ENCODE measurements at places on chromosomes 11 and 22.

DNA sequence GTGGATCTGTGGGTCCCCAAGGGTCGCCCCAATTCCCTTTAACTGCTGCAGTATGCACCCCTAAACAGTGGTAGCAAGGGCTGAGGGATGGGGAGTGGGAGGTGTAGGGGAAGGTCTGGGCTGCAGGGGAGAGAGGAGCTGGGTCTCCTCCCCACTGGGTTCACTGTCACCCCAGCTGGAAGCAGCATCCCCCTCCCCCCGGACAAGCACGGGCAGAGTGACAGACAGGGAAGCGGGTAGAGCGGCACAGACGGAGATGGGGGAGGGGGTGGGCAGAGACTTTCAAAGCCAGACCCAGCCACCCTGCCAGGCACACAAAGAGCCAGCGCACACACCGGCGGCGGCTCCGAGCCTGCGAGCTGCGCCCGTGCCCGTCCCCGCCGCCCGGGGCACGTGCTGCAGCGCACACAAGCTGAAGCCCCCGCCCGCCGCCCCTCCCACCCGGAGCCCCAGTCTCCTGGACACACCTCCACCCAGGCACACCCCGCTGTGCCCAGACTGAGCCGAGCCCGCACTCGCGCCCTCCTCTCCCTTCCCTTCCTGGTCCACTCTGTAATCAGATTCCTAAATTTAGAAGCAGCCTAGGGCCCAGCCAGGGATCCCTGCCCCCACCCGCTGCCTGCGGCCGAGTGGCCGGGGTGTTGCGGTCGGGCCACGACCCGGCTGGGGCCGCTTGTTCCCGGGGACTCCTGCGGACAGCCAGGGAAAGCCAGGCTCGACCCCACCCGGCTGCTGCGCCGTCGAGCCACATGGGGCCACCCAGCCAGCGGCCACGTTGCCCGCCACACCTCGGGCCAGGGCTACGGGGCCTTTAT is 935 bp upstream of the RCOR2 start:
- DNase-seq = peak; percentile 40

GRCh38 chr11:23851216-23851615 is 645.6 kb upstream of the LUZP2 start:
- DNase-seq = no peak

GRCh38 chr22:49632199-49633009 is 195.3 kb downstream of the BRD1 start:
- no peak for DNase-seq

DNA sequence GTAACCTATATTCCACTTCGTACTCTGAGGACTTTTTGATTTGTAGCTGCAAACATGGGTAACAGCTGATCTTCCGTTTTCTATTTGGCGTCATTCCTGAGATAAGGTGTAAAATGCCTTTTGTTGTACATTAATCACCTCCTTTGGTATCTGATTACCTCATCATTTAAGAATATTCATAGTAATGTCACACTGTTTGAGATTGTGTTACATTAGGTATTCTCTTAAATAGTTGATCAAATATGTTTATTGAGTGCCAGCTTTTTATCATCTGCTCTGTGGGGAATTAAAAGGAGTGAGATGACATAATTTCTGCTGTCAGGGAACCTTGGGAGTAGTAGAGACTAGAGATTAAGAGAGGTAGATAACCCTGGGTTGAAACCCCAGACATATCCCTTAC is 5.9 kb downstream of the NCAM1 start:
- no peak for DNase-seq

GRCh38 chr11:92266806-92267205 is 42.2 kb downstream of the FAT3 start:
- DNase-seq = no peak
